ENCODE measurements at places on chromosomes 7 and 10.

DNA sequence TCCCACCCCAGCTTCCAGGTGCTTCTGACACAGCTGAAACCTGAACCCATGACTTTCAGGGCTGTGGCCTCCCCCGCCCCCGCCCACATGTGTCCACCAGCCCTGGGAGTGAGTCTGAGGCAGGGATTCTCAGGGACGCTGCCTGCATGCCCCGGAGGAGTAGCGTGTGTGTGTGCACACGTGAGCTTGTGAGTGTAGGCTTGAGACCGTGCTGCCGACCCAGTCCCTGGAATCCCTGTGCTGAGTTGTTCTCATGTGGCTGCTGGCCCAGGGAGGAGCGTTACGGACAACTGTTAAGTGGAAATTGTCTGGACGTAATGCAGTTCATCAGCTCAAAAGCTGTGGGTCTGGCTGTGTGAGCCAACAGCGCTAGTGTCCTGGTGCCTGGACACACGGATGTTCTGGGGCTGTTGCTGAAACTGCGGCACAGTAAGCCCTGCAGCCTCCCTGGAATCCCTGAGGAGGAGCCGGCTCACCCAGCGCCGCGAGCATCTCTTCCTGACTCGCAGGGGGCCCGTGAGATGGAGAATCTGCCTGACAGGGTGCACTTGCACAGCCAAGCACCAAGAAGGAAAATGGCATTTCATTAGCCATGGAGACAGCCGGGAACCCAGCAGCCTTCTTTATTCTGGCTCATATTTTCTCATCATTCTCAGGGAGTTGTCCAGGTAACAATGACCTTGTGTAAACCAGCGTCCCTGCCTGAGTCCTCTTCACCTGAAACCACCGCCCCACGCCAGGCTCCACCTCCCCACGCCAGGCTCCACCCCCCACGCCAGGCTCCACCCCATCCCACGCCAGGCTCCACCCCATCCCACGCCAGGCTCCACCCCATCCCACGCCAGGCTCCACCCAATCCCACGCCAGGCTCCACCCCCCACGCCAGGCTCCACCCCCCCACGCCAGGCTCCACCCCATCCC lies 603.9 kb downstream of the PTPRN2 start:
- no peak for DNase-seq

DNA sequence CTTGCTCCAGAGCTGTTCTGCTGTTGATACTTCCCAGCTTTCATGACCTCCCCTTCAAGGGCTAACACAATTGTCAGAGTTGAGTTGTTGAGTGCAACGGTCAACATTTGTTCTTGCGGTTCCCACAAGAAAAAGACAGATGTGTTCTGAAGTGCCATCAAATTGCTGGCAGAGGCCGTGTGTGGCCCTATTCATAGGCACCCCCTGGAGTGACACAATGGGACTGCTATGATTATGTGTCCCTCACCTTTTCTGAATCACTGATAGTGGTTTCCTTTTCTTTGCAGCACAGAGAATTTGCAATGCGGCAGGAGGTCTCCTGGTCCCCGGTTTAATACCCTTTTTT lies 5.8 kb upstream of the IGFBP1 start:
- no peak for DNase-seq

- no peak for DNase-seq
Observed at GRCh38 chr7:129168231-129169021, 20.0 kb upstream of the SMO start.

- DNase-seq = no peak
Observed at GRCh38 chr7:49778731-49779270, 5.4 kb downstream of the VWC2 start.

Measured in C1 segment of cervical spinal cord (tissue), 14 donors.